ENCODE measurements at places on chromosomes 3 and 15. TPM values are rescaled to one million over a fixed set of nuclear protein-coding genes. Genes with fewer than 3 reads are reported as not detected.

Gene LYZL4
- polyA plus RNA-seq = 4.9 TPM

GRCh38 chr3:67619991-67620390, 34.4 kb downstream of the SUCLG2 start:
- no peak for DNase-seq
- H3K4me3 ChIP-seq = no peak overlapping the region
- no peaks in the 10 kb centered on the region for H3K36me3 ChIP-seq
- no peaks in the 10 kb centered on the region for H3K4me1 ChIP-seq

GRCh38 chr15:96589864-96590263, 259.4 kb downstream of the NR2F2 start:
- H3K36me3 ChIP-seq = no peaks in the 10 kb centered on the region
- no peak overlapping the region for H3K27ac ChIP-seq
- no peak for DNase-seq
- peaks cover 4% of the 10 kb centered on the region for H3K27me3 ChIP-seq
- no peak overlapping the region for H3K4me3 ChIP-seq
- H3K4me1 ChIP-seq = no peaks in the 10 kb centered on the region

GRCh38 chr3:143465666-143466065, 346.1 kb downstream of the CHST2 start:
- no peaks in the 10 kb centered on the region for H3K36me3 ChIP-seq
- no peaks in the 10 kb centered on the region for H3K27me3 ChIP-seq
- DNase-seq = no peak
- H3K27ac ChIP-seq = no peak overlapping the region
- H3K4me1 ChIP-seq = no peaks in the 10 kb centered on the region
- H3K4me3 ChIP-seq = no peak overlapping the region

- no peaks in the 10 kb centered on the region for H3K36me3 ChIP-seq
- peaks cover 10% of the 10 kb centered on the region for H3K4me1 ChIP-seq
- peak overlapping the region; percentile 99 for H3K27ac ChIP-seq
Observed at GRCh38 chr3:160754371-160754854, 1.6 kb upstream of the PPM1L start.

DNA sequence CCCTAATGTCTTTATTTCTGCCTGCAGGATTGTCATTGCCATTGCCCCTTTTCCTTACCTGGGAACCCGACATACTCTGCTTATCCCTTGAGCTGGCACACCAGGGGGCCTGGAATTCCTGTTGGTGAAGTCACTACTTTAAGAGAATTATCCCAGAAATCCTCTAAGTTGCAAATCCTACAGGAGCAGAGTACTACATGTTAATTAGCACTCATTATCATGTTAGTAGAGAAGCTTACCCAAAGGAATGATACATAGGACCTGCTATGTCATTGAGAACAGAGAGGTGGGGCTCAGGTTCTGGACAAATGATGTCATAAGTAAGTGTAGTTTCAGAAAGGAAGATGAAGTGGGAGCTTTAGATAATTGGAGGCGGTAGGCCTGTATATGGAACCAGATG, 27.4 kb downstream of the SCG5 start:
- H3K4me1 ChIP-seq = no peaks in the 10 kb centered on the region
- no peak for DNase-seq
- no peak overlapping the region for H3K27ac ChIP-seq
- H3K27me3 ChIP-seq = no peaks in the 10 kb centered on the region
- no peak overlapping the region for H3K4me3 ChIP-seq
- H3K36me3 ChIP-seq = no peaks in the 10 kb centered on the region
